ENCODE measurements at places on chromosomes 6 and 20.

DNA sequence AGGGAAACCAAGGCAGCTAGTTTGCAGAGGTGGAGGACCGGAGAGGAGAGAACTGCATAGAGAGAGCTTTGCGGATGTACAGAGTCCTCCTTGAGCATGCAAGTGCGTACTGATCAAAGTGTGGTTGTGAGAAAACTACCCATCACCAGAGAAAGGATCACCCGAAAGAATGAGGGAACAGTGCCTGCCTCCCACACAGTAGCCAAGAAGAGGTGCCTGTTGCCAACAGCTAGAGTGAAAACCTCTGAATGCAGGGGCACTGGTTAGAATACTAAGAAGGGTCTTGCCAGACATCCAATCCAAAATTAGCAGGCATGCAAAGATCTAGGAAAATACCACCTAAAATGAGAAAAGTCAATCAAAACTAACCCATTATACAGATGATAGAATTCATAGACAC lies 166.6 kb upstream of the AKAP12 start:
- no peak for DNase-seq

DNA sequence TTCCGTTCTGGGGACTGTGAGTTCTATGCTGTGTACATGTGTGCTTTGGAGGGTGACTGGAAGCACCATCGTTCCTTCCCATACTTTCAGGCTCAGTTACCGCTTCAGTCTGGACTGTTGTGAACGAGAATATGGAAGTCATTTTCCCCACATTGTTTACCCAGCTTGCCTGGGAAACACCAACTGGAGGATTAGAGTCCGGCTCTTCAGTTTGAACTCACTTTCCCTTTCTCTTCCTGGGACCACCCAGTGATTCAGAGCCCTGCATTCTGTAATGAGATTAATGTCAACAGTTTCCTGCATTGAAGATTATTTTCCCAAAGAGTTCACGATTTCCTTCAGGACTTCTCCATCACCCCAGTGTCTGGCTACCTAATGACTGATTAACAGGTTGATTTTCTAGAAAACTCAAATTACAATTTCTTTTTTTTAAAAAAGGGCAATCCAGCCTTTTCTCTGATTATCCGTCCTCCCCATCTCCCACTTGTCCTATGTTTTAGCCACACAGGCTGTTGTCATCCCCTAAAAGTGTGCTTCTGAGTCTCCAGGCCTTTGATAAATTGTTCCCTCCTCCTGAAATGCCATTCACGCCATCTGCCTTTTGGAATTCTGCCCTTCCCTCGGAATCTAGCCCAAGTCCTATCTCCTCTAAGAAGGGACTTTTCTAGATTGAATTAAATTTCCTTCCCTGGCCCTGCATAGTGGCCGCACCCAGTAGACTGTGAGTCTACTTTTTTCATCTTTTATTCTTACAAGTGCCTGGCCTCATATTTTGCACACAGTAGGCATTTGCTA lies 3.3 kb upstream of the TAGAP start:
- no peak for DNase-seq

- no peak for DNase-seq
Observed at GRCh38 chr20:58406422-58407001, 17.5 kb downstream of the VAPB start.

DNA sequence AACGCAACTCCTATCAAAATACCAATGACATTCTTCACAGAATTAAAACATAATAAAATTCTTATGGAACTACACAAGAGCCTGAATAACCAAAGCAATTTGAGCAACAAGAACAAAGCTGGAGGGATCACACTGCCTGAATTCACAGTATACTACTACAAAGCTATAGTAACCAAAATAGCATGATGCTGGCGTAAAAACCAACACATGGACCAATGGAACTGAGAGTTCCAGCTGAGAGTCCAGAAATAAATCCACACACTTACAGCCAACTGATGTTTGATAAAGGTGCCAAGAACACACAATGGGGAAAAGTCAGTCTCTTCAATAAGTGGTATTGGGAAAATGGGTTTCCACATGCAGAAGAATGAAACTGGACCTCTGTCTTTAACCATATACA lies 6.9 kb downstream of the MLIP start:
- no peak for DNase-seq

DNA sequence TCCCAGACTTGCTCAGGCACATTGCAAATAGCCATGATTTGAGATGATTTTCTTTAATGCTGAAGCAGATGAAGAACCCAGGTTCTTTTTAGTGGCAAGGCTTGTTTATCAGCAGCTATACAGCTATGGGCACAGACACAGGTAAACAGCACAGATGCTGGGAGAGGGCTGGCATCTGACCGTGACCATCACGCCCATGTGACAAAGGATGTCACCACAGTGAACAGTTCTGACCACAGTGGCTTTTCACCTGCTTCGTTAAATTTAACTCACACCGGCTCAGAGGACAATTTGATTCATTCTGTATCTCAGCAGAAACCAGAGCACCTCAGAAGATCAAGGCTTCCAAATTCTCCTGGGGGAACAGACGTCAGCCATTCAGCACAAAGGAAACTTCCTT lies 142.6 kb downstream of the CDH26 start:
- DNase-seq = no peak

DNA sequence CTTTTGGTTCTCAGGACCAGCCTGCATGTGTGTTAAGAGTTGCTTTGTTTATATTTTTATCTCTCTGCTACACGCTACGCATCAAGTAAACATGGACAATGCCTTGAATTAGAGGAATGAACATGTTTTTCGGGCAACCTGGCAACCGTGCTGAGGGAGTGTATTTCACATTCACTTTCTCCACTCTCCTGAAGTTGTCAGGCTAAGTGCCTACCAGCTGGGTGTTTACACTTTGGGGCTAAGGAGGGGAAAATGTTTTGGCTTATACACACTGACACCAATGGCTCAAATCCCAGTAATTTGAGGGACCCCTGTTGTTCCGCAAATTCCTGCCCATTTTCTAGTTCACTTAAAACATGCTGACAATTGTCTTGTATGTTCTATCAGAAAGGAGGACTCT lies 141.5 kb upstream of the PDE7B start:
- no peak for DNase-seq

GRCh38 chr6:45200510-45200909 lies 127.6 kb upstream of the RUNX2 start:
- DNase-seq = no peak

- DNase-seq = no peak
Observed at GRCh38 chr6:13079096-13079723, 249.1 kb downstream of the TBC1D7 start.

GRCh38 chr6:31450751-31451150 lies 47.2 kb upstream of the MICB start:
- no peak for DNase-seq

DNA sequence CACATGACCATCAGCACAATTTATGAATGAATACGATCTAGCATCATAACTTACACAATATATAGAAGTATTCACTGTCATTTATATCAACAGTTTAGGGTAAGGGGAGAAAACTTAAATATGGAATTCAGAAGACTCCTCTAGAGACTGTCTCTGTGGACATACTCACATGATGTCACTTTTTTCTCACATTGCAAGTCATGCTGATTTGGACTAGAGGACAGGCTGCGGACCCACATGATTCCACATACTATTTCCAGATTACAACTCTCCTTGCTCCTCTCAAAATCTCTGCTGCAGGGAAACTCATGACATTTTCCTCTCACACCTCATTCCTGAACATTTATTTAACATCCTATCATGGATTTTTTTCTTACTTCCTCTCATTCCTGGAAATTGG lies 13.4 kb downstream of the CRISP1 start:
- no peak for DNase-seq

DNA sequence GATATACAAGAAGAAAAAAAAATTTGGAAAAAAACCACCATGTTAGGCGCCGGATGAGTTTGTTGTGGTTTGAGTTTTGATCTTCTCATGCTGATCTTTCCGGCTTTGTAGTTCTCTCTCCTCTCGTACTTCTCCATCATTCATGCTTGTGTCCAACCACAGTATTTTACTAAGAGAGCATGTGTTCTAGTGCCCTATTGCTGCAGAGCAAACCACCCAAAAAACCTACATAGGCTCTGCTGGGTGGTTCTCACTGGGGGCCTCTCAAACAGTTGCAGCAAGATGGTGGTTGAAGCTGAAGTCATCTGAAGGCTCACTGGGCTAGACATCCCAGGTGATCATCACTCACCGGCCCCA lies 404.2 kb downstream of the PLCB1 start:
- DNase-seq = no peak

- DNase-seq = no peak
Observed at GRCh38 chr6:159646733-159647132, 46.3 kb downstream of the SOD2 start.

DNA sequence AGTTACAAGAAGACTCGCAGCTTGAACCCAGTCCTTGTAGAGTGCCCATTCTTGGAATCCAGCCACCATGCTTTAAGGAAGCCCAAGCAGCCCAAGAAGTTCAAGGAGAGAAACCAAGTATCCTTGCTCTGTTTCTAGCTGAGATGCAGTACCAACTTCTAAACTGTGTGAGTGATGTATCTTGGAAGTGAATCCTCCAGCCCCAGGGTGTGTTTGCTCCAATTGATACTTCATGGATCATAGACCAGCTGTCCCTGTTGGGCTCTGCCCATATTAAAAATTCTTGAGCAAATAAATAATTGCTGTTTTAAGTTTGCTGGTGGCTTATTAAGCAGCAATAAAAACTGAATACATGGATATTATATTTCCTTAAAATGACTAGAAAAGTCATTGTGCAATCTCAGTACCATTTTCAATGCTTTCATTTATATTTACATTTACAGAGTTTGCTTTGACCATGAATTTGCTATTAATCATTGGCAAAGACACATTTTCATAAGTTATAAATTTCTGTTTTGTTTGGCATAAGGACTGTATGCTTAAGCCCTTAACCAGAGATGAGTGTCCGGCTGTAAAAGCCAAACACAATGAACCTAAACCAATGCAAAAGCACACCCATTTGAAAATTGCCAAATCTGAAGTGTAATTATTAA lies 9.2 kb downstream of the SPTLC3 start:
- DNase-seq = no peak

DNA sequence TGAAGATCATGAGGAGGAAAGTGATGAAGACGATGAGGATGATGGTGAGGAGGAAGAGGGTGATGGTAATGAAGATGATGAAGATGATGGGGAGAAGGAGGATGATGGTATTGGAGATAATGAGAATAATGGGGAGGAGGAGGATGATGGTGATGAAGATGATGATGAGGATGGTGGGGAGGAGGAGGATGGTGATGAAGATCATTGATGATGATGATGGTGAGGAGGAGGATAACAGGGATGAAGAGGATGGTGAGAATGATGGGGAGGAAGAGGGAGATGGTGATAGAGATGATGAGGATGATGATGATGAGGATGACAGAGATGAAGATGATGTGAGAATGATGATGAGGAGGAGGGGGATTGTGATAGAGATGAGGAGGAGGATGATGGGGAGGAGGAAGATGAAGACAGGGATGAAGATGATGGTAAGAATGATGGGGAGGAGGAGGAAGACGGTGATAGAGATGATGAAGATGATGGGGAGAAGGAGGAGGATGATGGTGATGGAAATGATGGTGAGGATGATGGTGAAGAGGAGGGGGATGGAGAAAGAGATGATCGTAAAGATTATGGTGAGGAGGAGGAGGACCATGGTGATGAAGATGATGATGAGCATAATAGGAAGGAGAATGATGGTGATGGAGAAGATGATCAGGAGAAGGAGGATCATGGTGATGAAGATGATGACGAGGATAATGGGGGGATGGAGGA lies 273.7 kb downstream of the SMOC2 start:
- no peak for DNase-seq

DNA sequence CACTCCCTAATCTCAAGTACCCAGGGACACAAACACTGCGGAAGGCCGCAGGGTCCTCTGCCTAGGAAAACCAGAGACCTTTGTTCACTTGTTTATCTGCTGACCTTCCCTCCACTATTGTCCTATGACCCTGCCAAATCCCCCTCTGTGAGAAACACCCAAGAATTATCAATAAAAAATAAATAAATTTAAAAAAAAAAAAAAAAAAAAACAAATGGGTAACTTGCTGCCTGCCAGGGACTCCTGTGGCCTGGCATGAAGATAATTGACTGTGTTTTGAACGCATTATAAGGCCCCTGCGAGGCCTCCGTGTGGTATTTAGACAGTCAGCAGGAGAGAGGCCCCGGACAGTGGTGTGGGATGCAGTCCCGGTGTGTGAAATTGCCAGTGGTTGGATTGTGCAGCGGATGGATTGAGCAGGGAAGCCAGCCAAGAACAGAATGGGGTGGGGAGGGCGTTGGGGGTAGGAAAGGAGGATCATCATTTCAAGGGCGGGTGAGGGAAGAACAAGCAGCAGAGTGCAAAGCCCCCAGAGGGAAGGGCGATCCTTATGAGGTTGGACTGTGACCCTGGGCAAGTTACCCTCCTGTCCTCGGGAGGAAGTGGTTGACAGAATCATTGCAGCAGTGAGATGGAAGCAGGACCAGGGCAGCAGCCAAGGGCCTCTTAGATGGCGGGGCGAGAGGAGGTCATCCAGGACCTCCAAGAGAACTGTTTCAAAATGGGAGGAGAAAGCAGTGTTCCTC lies 43.3 kb downstream of the PPARD start:
- DNase-seq = no peak

- DNase-seq = no peak
Observed at GRCh38 chr6:136487759-136488425, 62.3 kb downstream of the MAP7 start.

GRCh38 chr6:134539865-134540323 lies 222.0 kb upstream of the SGK1 start:
- DNase-seq = no peak

- DNase-seq = no peak
Observed at GRCh38 chr6:85364344-85364743, 85.5 kb upstream of the NT5E start.

DNA sequence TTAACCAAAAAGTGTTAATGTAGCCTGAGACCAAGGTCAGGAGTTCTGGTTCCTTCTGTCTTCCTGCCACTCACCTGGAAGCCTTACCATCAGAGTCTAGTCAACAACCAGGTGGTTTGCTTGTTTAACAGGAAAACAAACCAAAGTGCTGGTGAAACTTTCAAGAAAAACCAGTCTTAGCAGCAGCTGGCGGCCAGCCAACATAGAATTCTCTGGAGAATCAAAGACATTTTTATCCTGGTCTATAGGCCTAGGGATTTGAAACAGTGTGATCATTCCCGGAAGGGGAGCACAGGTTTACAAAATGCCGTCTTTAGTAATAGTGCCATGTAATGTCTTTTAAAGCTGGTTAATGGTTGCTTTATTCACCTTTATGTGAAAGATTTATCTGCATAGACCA lies 146.6 kb upstream of the AKIRIN2 start:
- no peak for DNase-seq

DNA sequence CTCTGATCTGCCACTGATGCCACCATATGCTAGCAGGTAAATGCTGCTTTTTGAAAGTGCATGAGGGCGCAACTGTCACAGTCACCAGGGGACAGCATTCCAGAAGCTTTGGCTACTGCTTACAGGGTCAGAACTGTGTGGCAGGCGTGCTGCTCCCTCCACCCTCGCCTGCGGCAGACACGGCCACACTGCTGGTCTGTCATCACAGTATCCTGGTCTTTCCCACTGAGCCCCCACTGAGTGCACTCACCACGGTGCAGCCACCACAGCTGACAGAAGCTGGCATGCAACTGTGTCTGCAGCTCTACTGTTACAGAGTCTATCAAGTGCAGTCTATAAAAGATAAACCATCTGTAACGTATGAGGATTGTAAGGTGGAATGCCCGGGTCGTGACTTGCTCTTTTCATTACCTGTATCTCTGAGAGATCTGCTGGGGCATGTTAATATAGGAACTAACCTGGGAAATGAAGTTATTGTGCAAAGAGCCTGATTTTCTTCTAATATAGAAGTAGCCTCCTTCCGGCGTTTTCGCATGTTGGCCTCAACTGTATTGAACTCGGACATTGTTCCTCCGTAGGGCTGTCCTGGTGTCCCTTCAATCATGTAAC lies 24.5 kb downstream of the GCLC start:
- no peak for DNase-seq

- no peak for DNase-seq
Observed at GRCh38 chr20:36319356-36320260, 13.5 kb downstream of the DLGAP4 start.
